ENCODE measurements at places on chromosomes 12 and 14.

DNA sequence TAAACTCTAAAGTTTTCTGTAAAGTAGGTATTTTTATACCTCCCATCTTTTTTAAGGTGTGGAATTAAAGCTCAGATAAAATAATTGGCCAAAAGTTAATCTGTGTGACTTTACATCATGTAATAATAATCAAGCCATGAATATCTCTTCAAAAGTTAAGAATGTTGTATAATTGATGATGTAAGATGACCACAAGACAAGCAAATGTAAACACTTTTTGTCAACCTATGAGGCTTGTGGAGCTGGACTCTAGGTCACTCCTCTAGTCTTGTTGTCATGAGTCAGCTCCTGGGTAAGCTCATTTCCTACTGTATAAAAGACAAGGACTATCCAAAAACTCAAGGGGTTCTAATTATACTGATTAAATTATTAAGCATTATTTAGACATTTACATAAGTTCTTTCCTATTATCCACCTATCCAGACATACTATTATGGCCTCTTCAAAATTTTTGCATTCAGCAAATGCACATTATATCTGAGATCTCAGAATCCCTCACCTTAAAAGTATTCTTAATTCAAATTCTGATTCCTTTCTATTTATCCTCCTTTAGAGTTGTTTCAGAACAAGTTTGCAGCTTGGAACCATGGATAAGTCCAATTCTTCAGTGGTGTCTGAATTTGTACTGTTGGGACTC, at the start of gene OR4K5:
TSS of gene OR4K5 (plus strand) at position 587 of the 637 bp plus-strand sequence. CDS start at position 587, 0 bp downstream.
- no peaks in the 10 kb centered on the region for H3K4me1 ChIP-seq
- H3K4me3 ChIP-seq, result no peak within 1 kb of the TSS
- H3K27me3 ChIP-seq, result no peaks in the 10 kb centered on the region
- no peak within 1 kb of the TSS for H3K27ac ChIP-seq
- no peaks in the 10 kb centered on the region for H3K36me3 ChIP-seq
- no peak for DNase-seq

DNA sequence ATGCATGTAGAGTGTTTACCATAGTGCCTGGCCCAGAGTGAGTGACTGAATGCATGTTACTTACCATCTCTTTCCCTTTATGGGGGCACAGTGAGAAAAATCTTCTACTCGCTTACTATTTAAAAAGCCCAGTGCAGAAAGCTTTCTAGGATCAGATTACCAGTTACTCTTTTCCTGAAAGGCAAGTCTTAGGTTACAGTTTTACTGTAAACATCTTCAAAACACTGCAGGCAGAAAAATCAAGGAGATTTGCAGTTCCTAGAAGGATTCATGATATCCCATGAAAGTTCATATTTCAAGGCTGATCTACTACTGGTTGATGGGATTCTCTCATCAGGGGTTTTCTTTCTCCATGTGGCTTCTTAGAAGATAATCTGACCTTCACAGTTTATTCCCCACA, 29.3 kb upstream of the DAAM1 start:
- no peaks in the 10 kb centered on the region for H3K4me1 ChIP-seq
- no peak overlapping the region for H3K27ac ChIP-seq
- no peak for DNase-seq

DNA sequence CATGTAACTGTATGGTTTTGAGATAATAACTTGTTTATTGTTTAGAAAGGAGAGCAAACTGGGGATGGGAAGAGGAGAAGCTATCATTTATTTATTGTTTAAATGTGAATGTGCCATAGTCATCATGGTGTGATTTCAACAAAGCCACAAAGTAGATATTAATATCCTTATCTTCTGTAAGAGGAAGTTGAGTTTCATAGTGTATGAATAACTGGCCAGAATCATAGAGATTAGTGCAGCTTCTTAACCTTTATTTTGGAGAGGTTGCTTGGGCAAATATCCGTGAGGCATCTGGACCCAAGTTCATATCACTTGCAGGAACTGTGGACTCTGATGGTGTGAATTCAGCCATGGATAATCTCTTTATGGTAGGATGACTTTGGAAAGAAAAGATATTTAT, 26.8 kb upstream of the LYZ start:
- DNase-seq, result no peak
- H3K4me1 ChIP-seq, result no peaks in the 10 kb centered on the region
- no peak overlapping the region for H3K4me3 ChIP-seq
- no peak overlapping the region for H3K27ac ChIP-seq
- no peaks in the 10 kb centered on the region for H3K36me3 ChIP-seq

DNA sequence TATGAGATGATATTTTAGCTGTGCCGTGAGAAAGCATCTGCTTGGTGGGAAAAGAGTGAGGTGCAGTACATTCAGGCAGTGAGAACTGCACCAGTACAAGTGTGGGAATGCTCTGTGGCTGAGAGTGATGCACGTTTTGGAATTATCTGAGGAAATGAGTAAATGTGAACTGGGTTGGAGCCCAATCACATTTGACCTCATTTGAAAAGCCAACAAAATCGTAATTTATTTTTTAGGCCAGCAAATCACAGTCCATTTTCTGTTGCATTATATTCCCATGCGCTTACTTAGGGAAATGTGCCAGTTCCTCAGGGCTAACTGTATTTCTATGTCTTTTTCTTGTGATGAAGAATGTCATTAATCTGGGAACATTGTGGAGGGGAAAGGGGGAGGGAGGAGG, 77.3 kb downstream of the SNAPC1 start:
- H3K4me1 ChIP-seq, result no peaks in the 10 kb centered on the region
- no peaks in the 10 kb centered on the region for H3K27me3 ChIP-seq
- H3K36me3 ChIP-seq, result no peaks in the 10 kb centered on the region
- no peak for DNase-seq
